ENCODE measurements at places on chromosomes 1 and 21.

DNA sequence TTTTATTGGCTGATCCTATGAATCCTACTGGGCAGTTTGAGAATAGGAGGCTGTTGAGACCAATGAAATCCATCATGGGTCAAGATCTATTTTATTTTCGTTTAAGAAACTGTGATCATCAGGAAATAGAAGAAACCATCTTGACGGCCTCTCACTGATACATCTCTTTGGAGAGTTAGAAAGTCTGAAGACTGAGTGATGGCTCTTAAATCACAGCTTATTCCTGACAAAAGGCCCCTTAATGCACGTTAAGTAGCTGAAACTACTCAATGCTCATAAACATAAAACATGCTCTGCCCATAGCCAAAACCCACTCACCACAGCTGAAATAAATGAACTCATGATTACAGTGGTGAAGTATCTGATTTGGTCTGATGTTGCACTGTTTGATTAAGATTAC lies 784.5 kb upstream of the NEGR1 start:
- no peak for DNase-seq

GRCh38 chr21:37202221-37203110 lies 64.7 kb downstream of the VPS26C start:
- DNase-seq = no peak

DNA sequence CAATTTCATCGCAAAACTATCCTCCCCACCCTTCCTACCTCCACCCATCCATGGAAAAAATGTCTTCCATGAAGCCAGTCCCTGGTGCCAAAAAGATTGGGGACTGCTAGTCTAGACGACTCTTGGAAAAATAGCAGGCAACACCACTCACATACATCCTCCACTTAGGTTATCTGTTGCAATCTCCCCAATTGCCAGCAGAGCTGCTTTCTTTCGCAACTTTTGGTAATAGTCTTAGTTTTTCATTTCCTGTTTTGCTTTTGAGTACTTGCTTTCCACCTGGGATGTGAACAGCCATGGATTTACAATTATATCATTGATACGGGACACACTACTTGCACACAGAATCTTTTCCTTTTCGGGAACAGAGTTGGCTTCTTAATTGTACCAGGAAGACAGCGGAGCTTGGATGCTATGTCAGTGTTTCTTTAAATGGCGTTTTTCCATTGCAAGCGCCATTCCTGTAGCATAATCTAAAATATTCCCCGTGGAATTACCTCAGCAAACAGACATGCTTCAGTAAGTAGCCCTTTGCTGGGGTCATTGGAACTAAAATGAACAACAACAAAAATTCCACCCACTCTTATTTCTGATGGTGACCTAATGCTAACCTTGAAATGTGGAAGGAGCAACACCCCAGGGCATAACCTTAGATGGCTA lies 183.3 kb upstream of the ADGRL2 start:
- no peak for DNase-seq

DNA sequence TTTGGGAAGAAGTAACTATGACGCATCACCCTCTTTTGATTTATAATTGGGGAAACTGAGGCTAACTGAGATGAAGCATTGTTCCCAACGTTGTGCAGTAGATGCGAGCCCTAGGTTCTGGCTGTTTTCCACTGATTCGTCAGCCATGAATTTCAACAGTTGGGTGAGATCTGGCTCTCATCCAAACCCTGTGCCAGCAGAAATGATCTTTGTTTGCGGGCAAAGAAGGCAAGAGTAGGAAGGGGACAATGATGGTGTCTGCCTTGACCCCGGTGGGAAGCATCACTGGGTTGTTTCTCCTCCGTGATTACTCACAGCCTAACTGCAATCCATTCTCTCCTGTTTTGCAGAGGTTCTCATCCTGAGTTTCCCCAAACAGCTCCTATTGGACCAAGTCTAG lies 142.3 kb downstream of the MIS18A start:
- DNase-seq = no peak

DNA sequence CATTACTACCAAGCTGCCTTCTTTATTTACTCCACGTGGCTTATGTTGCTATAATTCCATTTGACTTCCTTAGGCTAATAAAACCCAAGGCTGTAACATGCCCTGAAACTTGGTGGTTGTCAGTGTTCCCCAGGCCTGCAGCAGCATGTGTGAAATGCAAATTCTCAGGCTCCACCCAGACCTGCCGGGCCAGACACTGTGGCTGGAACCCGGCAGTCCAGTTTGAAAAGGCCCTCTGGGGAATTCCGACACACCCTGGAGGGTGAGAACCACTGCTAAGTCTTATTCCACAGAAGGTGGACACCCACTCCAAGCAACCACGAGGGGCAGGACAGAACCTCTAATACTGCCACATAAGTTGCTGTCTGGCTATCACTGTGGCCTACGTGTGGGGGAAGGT lies 41.4 kb downstream of the URB1 start:
- no peak for DNase-seq

DNA sequence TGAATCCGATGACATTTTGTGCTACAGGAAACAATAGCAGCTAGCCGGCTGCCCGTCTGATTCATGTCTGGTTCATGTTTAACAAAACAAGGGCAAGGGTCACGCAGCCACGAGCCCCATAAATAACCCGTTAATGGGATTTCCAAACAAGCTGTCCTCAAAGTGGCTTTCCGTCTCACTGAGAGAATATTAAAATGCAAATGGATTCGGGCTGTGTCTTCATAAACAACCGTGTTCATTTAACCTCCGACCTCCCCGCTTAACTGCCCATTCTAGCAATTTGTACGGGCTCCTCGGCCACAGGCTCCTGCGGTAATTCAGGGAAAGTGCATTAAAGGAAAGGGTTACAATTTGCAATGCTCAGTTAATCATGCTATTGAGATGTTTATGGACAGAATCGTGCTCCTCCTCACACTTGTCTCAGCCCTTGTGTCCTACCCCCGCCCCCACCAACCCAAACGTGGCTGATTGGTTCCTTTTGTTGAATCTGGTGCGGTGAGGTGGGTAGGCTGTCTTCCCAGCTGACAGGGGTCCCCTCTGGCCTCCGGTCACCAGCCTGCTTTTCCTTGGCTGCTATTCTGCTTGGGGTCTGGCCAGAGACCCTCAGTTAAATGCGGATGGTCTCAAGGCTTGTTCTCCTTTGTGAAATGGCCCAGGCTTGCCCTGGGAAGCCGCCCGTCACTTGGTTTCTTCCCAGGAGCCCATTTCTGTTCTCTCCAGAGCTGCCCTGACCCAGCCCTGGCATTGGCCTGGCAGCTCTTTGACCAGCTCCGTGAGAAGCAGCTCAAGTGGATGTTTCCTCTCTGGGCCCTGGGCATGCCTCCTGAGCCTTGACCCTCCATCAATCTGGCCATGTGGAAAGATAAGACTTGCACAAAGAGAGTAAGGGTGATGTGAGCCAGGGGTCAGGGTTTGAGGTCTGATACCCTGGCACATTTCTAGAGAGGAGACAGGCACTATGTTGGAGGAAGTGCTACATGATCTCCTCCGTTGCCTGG lies 200.7 kb upstream of the POU3F1 start:
- no peak for DNase-seq
